ENCODE measurements at places on chromosomes 16 and 17.

- no peak for DNase-seq
Measured at GRCh38 chr17:1150863-1151600, 28.7 kb downstream of the ABR start.

- no peak for DNase-seq
Measured at GRCh38 chr16:67544844-67545664, 16.4 kb downstream of the RIPOR1 start.

DNA sequence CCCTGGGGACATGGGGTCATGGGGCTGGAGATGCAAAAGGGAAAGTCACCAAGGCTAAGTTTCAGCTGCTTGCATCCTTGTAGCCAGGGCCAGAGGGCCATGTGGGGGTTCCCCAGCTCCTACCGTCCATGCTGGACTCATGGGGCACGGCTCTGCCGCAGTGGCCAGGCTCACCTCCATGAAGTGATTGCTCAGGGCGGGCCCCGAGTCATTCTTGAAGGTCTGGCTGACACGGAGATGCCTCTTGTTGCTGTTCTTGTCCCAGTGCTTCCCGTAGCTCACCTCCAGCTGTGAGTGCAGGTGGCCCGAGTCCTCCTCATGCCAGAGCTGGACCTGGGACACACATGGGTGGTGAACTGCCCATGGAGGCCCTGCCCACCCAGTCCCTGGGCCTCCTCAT lies 114.5 kb downstream of the RMI2 start:
- DNase-seq = no peak

- no peak for DNase-seq
Measured at GRCh38 chr16:83390759-83391158, 417.0 kb upstream of the HSBP1 start.

DNA sequence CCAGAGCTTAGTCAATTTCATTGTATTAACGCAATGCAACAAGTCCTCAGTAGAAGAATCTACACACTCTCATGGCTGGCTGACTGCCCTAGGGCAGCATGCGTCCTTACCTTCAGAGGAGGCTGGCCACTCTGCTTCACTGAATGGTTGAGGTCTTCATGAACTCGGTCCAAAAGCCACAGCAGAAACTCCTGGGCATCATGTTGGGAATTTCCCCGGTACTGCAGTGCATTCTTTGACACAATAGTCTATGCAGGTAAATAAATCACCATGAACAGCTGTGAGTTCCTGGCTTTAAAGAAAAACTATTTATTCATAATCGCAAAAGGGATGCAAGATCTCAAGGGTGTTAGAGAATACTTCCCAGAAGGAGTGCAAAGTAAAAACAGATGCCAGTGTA lies 41.3 kb downstream of the USP31 start:
- no peak for DNase-seq

GRCh38 chr16:49427771-49428170 lies 54.2 kb downstream of the C16orf78 start:
- no peak for DNase-seq

- DNase-seq = no peak
Measured at GRCh38 chr16:79437764-79438751, 162.5 kb downstream of the MAF start.

DNA sequence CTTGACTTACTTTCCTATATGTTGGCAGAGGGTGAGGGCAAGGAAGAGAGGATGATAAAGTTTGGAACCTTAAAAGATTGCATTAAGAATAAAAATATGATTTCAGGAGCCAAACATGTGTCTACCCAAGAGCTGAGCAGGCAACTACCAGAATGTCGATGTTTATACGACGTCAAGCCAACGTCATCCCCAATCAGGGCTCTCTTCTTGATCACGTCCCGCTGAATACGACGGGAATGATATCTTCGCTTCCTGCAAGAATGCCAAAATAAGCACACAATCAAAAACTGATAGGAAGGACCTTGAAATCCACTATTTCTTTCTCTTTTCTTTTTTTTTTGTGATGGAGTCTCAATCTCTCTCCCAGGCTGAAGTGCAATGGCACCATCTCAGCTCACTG lies 20.1 kb upstream of the ITGAE start:
- no peak for DNase-seq

DNA sequence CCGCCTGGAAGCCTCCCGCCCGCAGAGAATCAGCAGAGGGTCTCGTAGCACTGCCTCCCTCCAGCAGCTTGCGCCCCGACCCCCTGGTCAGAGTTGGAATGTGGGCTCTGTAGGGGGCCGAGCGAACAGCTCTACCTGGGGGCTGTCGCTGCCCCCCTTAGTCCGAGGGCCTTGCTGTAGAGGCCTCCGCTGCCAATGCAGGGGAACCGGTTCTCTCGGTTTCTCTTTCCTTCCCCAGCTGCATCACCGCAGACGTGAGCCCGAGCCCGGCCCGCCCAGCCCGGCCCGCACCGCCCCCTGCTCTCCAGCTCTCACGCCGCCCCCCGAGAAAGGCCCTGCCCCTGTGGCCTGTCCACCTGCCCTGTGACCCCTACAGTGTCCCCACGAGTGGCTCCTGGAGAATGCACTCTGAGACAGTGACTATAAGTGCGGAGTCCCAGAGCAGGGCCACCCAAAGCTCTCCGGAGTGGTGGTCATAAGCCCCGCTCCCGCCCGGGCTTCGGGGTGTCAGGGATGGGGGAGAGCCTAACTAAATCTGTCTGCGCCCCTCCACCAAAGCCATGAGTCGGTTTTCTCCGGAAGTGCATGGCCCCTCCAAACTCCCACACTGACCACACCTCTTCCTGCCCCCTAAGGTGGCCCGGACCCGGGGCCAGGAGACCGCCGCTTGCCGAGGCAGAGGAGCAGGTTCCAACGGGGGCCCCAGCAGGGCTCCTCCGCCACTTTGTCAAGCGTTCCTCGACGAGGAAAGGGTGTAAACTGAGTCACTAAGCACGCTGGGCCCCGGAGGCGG lies 1.7 kb downstream of the ARHGAP27 start:
- DNase-seq = no peak

GRCh38 chr17:77763023-77763422 lies 195.5 kb upstream of the TNRC6C start:
- DNase-seq = no peak

DNA sequence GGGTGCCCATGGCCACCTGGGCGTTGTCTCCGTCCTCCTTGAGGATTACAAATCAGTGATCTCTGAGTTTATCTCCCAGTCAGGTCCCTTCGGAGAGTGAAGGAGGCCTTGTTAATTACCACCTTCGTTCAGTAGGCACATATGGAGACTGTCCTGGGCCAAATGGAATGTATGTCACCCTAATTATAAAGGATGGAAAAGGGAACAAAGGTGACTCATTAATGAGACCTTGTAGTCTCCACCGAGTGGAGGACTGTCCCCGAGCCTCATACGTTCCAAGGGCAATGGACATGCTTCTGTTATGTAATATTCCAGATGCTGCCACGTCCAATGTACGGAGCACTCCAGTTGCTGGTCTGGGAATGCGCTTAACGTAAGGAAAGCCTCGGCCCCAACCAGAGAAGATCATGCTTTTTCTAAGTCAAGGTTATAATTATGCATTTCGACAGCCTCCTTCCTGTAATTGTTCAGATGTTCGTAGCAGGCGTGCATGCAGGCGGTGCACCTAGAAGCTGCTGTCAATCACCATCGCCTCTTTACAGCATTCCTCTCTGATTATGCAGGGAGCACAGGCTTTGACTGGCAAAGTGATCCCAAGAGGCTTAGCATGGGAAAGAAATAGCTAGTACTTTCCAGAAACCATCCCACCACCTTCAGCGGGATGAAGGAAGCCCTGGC lies 22.4 kb upstream of the SEC14L1 start:
- no peak for DNase-seq

- no peak for DNase-seq
Measured at GRCh38 chr16:55256412-55257016, 67.5 kb upstream of the IRX6 start.

GRCh38 chr17:1490643-1491442 lies 1.6 kb downstream of the MYO1C start:
- peak; percentile 68 for DNase-seq

GRCh38 chr17:83127431-83128160 lies 48.2 kb downstream of the METRNL start:
- DNase-seq = no peak

GRCh38 chr17:22694362-22695227 lies 1002.3 kb downstream of the KCNJ18 start:
- no peak for DNase-seq

- DNase-seq = peak; percentile 81
Measured at GRCh38 chr17:40303009-40303657, 5.8 kb upstream of the RARA start.

DNA sequence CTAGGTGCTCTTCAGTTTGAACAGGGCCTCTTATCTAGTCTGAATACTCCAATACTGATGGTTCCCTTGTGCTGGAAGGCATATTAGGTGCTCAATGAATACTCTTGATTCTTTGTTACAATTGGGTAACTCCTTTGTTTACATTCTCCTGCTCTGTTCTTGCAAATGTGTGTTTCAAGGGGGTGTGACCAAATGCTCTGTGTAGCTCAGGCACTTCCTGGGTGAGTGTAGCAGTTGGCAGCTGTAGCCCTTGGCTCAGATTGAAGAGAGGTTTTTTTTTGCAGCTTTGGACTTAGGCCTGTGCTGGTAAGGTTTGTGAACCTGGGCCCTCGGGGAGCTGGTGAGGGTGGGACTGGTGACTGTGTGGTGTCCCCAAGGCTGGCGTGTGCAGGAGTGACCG lies 20.2 kb downstream of the TBCD start:
- no peak for DNase-seq

DNA sequence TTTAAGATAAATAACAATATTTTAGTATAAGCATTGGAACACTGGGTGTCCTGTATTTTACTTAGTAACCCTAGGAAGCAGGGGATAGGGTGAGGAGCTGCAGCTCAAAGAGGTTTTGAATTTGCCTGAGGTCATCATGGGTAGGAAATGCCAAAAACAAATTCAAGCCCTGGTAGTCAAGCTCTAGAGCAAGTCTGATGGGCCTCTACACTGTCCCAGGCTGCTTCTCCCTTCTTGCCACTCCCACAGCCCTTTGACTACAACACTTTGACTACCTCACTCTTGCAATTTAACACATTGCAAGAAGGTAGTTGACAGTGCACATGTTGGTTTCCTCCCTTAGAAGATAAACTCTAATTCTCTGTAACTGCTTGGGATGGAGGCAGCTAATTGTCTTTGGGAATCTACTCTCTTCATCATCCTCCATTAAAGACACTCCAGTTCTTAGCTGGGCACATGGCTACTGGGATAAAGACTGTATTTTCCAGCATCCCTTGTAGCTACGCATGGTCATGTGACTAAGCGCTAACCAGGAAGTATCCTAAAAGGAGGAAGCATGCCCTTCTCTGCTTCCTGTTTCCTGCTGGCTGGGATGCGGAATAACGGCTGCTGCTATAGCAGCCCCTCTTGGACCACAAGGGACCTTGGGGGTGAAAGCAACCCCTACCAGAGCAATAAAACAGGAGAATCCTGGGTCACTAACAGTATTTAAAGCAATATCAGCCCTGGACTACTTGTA lies 30.7 kb upstream of the SSTR2 start:
- no peak for DNase-seq

DNA sequence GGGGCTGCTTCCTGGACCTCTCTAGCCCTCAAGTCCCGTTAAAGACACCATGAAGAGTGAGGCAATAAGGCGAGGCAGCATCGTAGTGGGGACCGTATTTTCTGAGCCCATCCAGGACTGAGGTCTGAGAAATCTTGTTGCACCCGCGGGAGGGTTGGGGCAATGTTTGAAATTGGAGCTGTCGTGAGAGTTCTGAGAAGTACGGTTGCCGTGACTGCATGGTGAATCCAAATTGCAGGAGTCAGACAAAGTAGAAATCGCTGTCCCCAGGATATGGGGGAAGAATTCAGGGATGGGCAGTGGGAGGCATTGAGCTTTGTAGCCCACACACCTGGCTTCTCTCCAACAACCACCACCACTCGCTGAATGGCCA lies 42.0 kb upstream of the RPL38 start:
- DNase-seq = no peak

DNA sequence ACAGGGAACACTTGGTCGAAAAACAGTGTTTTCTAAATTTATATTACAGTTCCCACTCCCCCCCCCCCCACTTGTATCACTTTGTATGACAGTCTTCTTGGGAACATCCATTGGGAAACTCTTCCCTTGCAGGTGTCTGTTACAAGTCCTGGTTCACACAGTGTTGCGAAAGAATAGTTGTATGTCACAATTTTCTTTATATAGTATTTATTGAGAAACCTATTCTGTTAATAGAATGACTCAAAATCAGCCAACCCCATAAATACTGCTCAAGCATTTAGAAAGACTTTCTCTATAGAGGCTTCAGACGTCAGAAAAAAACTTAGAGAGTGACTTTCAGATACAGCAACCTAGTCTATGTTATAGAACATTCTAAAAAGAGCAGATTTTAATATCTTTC lies 414.4 kb downstream of the WWOX start:
- DNase-seq = no peak

DNA sequence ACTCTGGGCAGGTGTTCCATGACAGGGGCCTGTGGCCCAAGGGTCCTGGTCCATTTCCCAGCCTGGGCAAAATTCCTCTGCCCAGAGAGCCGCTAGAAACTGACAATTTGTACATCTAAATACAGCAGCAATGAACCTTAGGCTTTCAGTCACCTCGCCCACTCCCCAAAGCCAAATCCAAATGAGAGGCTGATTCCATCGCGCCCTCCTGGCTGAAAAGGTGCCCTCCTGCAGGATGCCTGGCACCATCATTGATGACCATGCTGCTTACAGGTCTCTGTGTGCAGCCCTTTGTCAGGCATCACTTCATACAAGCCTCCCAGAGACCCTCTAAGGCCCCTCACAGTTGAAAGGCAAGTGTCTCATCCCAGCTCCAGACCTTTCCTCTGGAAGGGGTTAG lies 114.7 kb downstream of the C16orf78 start:
- DNase-seq = no peak

DNA sequence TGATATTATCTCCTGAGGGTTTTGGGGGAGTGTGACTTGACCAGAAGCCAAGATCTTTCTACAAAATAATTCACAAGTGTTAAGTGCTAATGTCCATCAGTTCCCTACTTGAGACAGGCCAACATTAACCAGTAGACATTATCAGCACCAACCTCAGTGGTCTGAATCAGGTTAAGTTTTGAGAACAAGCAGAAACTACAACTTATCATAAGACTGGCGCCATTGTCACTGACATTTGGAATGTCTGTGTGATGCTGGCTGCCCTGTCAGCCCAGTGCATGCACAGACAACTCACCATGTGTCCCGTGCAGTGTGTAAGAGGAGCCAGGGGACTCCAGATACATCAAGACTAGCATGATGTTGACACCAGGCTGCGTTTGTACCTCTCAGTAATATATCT lies 76.8 kb downstream of the CCDC182 start:
- no peak for DNase-seq
